ENCODE measurements at places on chromosomes 1 and 21.

DNA sequence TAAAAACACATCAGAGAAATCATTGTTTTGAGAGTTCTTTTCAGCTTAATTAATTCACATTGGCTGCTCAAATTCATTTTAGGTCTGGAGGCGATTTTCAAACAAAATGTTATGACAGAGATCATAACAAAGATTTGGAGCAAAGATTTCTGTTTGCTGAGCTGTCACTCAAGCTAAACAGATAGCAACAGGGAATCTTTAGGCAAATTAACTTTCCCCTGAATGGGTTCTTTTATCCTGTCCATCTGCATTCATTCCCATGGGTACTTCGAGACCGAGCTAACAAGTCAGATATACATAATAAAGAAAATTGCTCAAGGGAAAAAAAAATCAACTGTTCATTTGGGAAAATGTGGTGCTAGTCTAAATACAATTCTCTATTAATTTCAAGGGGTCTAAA is 30.2 kb upstream of the CA6 start:
- DNase-seq = no peak

DNA sequence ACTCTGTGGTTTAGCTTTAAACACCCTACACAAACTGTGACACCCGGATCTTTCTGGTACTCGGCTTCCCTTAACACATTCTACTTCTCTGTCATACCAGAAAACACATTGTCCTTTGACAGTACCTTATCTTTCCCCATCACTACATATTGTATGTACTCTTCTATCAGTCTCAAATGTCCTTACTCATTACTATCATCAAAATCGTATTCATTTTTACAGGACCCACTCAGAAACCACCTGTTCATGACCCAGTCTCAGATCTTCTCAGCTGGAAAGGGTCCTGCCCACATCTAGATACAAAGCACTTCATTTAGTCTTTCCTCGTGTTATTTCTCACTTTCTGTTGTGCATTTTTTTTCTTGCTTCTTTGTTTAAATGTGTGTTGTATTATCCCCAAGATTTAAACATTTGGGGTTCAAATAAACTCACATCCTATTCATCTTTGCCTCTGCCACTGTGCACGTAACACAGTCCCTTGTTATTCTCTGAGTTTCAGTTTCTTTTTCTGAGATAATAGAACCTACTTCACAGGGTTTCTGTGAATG is 27.7 kb downstream of the CD34 start:
- no peak for DNase-seq

GRCh38 chr1:233333086-233333485 is 5.6 kb downstream of the MAP3K21 start:
- no peak for DNase-seq

GRCh38 chr1:222390181-222390580 is 157.7 kb downstream of the HHIPL2 start:
- no peak for DNase-seq

DNA sequence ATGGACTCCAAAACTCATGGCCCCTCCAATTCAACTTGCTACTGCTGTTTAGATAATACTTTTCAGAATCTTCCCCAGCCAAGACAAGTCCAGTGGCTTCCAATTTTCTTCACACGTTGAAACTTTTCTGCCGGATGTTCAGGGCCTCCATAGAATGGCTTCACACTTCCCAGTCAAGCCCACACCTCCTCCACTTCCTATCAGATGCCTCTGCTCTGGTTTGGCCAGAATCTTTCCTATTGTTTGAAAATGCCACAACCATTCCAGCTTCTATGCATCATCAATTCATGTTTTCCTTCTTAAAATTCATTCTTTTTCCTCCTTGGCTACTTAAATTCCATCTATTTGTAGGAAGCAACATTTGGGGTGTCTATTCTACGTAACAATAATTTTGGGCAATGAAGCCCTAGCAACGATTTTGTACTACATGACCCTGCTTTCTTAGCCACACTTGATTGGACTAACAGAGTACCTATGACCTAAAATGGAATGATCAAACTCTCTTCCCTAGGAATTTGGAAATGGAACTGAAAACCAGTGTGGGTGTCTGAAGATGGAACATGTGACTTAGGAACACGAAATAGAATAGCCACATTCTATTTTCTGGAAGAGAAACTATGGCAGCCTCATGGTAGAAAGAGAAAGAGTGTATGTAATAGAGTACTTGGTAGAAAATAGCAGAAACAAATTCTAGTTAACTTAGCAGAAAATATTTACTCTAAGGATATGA is 74.1 kb upstream of the CNIH3 start:
- peak; percentile 82 for DNase-seq

- DNase-seq = no peak
These were observed 20.4 kb upstream of the SLC2A1 start for GRCh38 chr1:42979036-42979430.

DNA sequence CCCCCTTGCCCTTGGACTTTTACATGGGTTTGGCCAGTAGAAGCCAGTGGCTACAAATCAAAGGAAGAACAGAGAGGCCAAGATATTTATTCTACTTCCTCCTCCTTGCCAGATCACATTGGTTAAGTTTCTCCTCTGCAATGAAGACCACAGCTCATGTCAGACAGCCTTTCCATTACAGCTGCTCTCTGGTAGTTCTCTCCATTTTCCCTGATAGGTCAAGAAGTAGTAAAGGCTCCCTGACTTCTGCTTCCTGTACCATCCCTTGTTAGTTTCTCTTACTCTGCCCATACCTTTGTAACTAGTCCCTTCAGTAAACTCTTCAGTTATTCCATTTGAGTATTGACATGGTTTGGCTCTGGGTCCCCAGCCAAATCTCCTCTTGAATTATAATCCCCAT is 27.8 kb downstream of the NME7 start:
- DNase-seq = no peak

GRCh38 chr21:17730782-17731181 is 88.4 kb downstream of the C21orf91 start:
- peak; percentile 11 for DNase-seq

DNA sequence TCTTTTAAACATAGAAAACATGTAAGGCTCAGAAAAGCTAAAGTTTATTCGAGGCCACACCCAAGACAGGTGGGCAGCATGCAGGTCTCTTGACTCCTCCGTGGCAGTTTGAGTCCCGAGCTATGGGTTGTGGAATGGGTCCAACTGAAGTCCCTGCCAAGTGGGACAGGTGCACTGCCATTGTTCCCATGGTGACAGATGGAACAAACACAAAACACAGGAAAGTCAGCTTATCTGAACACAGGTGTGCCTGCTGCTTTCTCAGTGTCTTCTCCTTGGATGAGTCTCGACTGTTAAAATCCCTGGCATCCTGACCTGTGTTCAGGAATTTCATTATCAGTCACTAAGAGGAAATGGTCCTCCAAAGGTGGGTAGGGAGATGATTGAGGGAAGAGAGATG is 99.0 kb upstream of the RAB4A start:
- DNase-seq = no peak

DNA sequence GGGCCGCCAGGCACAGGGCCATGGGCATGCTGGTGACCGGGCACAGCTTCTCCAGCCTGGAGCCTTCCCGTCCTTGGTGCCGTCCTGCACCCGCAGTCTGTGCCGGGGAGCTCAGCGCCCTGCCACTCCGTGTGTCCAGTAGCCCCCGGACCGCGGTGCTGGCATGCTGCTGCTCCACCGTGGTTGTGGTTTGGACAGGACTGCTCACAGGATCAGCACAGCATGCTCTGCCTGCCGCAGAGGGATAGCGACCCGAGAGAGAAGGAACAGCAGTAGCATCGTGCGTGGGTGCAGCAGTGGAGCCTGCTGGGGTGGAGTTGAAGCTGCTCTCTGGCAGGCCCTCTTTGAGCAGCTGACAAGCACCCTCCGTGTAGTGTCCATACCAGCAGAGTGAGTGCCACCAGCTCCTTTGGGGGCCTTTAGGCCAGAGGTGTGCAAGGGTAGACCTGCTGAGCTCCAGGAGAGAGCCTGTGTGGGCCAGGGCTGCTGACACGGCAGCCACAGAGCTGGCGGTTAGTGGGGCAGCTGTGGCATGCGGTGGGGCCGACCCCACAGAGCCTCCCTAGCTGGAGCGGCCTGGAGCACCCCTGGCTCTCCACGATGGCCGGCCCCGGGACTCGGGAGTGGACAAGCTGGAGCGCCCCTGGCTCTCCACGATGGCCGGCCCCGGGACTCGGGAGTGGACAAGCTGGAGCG is 6.4 kb upstream of the PCBP3 start:
- no peak for DNase-seq

- DNase-seq = no peak
These were observed 15.1 kb upstream of the KLF17 start for GRCh38 chr1:44103270-44104131.

Data from renal cortical epithelial cell (primary cell).